ENCODE measurements at places on chromosomes 16 and 17.

GRCh38 chr17:81417049-81417878, 22.0 kb downstream of the BAHCC1 start:
- DNase-seq: no peak

- DNase-seq: no peak
Observed at GRCh38 chr17:63714550-63715277, 14.8 kb upstream of the LIMD2 start.

DNA sequence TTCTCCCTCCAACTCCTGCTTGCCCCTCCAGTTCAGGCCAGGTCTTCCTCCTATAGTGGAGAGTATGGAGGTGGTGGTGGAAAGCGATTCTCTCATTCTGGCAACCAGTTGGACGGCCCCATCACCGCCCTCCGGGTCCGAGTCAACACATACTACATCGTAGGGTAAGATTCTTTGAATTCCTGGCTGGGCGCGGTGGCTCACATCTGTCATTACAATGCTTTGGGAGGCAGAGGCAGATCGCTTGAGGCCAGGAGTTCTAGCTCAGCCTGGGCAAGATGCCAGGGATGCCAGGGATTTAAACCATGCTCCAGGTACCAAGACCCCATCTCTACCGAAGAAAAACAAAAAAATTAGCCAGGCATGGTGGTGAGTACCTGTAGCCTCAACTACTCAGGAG, 1.4 kb downstream of the ZG16 start:
- DNase-seq: no peak

DNA sequence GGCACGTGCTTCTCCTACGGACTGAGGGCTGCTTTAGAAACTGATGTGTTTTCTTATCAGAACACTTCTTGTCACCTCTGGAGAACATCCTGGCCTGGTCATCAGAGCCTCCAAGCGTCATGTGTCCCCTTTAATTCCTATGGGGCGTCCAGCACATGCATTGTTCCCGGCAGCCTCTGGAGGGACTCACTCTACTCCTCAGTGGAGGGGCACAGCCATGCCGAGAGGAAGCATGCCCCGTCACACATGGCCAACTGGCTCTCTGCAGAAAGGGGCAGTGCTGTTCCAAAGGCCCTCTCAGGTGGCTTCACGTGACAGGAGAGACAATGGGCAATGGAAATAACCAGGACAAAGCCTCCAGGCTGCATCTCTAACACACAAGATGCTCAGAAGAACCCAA, 31.8 kb downstream of the CDRT15L2 start:
- DNase-seq: peak; percentile 1
